ENCODE measurements at places on chromosomes 12 and 14. TPM values are rescaled to one million over a fixed set of nuclear protein-coding genes. Genes with fewer than 3 reads are reported as not detected.

The LBHD2 gene
- total RNA-seq: not detected

GRCh38 chr12:92462049-92462448, 240.7 kb upstream of the PLEKHG7 start:
- no peak overlapping the region for H3K4me3 ChIP-seq
- H3K27me3 ChIP-seq: no peaks in the 10 kb centered on the region
- H3K4me1 ChIP-seq: no peaks in the 10 kb centered on the region
- no peaks in the 10 kb centered on the region for H3K36me3 ChIP-seq
- DNase-seq: no peak
- H3K27ac ChIP-seq: no peak overlapping the region

GRCh38 chr14:67733616-67734015, 31.9 kb downstream of the RDH12 start:
- no peaks in the 10 kb centered on the region for H3K4me1 ChIP-seq
- no peak overlapping the region for H3K4me3 ChIP-seq
- no peaks in the 10 kb centered on the region for H3K27me3 ChIP-seq
- no peaks in the 10 kb centered on the region for H3K36me3 ChIP-seq
- DNase-seq: no peak

The DEPDC4 gene
- total RNA-seq: not detected

The AKAP6 gene
- 112 TPM for total RNA-seq

GRCh38 chr14:54798465-54799124, 104.0 kb downstream of the GCH1 start:
- no peak overlapping the region for H3K4me3 ChIP-seq
- H3K27ac ChIP-seq: no peak overlapping the region
- DNase-seq: no peak
- H3K4me1 ChIP-seq: no peaks in the 10 kb centered on the region
- no peaks in the 10 kb centered on the region for H3K27me3 ChIP-seq

The BCL7A gene
- 11.5 TPM for total RNA-seq

The ADIPOR2 gene
- 23.3 TPM for total RNA-seq

GRCh38 chr12:93223440-93224426, 154.0 kb upstream of the NUDT4 start:
- no peaks in the 10 kb centered on the region for H3K4me1 ChIP-seq
- H3K27ac ChIP-seq: no peak overlapping the region
- H3K27me3 ChIP-seq: no peaks in the 10 kb centered on the region
- H3K4me3 ChIP-seq: no peak overlapping the region
- DNase-seq: no peak

DNA sequence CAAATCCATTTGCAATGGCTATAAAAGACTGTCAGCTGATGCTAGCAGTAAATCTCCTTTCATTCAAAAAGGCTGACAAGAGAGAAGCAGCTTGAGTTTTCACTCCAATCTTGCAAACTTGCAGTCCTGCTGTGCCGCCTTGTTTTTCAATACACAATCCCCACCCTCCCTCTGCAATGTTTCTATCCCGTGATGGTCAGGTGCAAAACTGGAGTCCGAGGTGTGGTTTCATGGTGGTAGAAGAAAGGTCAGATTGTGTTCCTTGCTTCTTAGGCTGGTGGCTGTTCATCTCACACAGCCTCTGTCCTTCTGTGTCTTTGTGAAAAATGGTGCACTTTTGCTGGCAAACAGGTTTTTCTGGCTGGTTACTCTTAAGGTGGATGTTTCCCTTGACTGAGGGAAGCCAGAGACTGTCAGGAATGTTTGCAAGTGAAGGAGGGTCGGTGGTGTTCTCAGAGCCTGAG, 27.7 kb upstream of the TBX3 start:
- no peaks in the 10 kb centered on the region for H3K4me1 ChIP-seq
- no peak for DNase-seq
- no peak overlapping the region for H3K27ac ChIP-seq
- peaks cover 2% of the 10 kb centered on the region for H3K27me3 ChIP-seq
- H3K4me3 ChIP-seq: no peak overlapping the region

DNA sequence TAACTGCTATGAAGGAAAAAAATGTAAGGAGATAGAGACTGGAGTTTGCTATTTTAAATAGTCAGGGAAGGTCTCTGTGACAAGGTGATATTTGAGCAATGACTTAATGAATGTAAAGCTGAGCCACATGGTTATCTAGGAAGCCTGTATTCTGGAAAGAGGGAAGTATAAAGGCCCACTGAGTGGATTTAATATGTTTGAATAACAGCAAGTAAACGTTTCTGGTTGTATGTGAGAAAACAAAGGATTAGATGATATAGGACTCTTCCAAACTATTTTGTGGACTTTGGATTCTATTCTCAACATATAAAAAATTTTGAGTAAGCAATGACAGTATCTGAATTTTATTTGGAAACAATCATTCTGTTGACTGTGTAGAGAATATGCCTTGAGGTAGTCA, 5.2 kb downstream of the LRRIQ1 start:
- no peak overlapping the region for H3K4me3 ChIP-seq
- no peaks in the 10 kb centered on the region for H3K36me3 ChIP-seq
- H3K27me3 ChIP-seq: no peaks in the 10 kb centered on the region
- H3K27ac ChIP-seq: no peak overlapping the region

- DNase-seq: no peak
- H3K27ac ChIP-seq: no peak overlapping the region
- no peaks in the 10 kb centered on the region for H3K27me3 ChIP-seq
- H3K4me1 ChIP-seq: no peaks in the 10 kb centered on the region
- H3K36me3 ChIP-seq: peaks cover 13% of the 10 kb centered on the region
- H3K4me3 ChIP-seq: no peak overlapping the region
These were observed 1.3 kb upstream of the MYG1 start for GRCh38 chr12:53298164-53298563.

GRCh38 chr14:64195199-64195598, 99.0 kb downstream of the ESR2 start:
- H3K36me3 ChIP-seq: peaks cover 3% of the 10 kb centered on the region
- DNase-seq: no peak
- no peaks in the 10 kb centered on the region for H3K27me3 ChIP-seq

- no peaks in the 10 kb centered on the region for H3K27me3 ChIP-seq
- no peak overlapping the region for H3K27ac ChIP-seq
- no peak overlapping the region for H3K4me3 ChIP-seq
- no peaks in the 10 kb centered on the region for H3K4me1 ChIP-seq
These were observed 222.4 kb downstream of the GLT1D1 start for GRCh38 chr12:129075460-129076208.

DNA sequence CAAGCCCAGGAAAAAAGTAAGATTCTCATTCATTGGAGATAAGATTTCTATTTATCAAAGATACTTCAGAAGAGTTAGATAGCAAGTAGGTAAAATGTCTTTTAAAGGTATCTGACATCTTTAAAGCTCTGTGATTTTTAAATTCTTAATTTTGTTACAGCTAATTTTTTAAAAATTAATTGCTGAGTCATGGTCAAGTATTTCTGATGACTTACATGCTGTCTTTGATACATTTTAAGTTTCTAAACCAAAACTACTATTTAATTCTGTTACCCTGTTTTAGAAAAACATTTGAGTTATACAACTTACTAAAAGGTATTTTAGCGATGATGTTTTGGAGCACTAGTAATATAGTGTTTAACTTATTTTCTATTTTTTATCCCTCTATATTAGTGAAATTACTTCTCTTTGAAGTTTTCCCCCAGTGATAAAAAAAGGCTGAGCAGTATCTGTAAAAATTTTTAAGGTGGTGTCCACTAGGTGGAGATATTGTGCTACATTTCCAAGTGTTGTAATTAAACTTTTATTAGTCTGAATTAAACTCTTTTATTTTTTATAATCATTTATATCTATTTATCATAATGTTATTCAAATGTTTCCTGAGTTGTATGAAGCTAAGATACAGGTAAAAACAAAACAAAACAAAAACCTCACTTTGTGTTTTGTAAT, 11.5 kb downstream of the ALG10 start:
- H3K4me3 ChIP-seq: no peak overlapping the region
- no peak for DNase-seq
- no peaks in the 10 kb centered on the region for H3K27me3 ChIP-seq

DNA sequence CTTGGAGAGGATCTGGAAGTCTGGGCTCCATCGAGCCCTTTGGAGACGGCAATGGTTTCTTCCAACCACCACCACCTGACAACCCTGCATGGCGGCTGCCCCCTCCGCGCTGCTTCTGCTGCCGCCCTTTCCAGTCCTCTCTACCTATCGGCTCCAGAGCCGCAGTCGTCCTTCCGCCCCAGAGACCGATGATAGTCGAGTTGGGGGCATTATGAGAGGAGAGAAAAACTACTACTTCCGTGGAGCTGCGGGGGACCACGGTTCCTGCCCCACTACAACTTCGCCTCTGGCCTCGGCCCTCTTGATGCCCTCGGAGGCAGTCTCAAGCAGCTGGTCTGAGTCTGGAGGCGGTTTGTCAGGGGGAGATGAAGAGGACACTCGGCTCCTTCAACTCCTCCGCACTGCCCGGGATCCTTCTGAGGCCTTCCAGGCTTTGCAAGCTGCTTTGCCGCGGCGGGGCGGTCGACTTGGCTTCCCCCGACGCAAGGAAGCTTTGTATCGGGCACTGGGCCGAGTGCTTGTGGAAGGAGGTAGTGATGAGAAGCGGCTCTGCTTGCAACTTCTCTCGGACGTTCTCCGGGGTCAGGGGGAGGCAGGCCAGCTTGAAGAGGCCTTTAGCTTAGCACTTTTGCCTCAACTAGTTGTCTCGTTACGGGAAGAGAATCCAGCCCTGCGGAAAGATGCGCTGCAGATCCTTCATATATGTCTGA, 499 bp downstream of the TOGARAM1 start:
- H3K27ac ChIP-seq: peak overlapping the region; percentile 82
- DNase-seq: peak; percentile 68
- H3K36me3 ChIP-seq: no peaks in the 10 kb centered on the region
- H3K4me1 ChIP-seq: no peaks in the 10 kb centered on the region
- H3K4me3 ChIP-seq: peak overlapping the region; percentile 71
- no peaks in the 10 kb centered on the region for H3K27me3 ChIP-seq

The ATL1 gene
- 2.6 TPM for total RNA-seq

DNA sequence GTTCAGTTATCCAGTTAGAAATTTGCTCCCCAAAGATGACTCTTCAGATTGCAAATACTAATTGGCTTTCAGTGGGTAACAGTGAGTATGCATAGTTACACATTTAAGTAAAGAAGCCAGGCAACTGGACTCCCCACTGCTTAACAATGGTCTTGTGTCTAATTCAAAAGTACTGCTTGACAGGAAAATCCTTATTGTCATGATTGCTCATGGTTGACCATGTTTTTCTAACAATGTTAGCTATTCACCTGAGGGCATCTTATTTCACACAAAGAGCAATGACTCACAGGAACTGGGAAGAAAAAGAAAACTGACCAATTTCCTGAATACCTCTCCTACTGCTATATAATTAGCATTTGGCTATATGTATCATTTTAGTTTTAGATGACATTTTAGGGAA, 33.7 kb upstream of the ALG10B start:
- no peak overlapping the region for H3K4me3 ChIP-seq
- no peak overlapping the region for H3K27ac ChIP-seq
- H3K36me3 ChIP-seq: no peaks in the 10 kb centered on the region
- no peaks in the 10 kb centered on the region for H3K27me3 ChIP-seq
- H3K4me1 ChIP-seq: no peaks in the 10 kb centered on the region
- no peak for DNase-seq

GRCh38 chr12:105084251-105085250, at the start of gene ALDH1L2:
TSS of gene ALDH1L2 (minus strand) at chr12:105084458. CDS start at chr12:105084436, 22 bp downstream.
- peak; percentile 83 for DNase-seq
- H3K27me3 ChIP-seq: no peaks in the 10 kb centered on the region
- peak within 1 kb of the TSS; percentile 40 for H3K27ac ChIP-seq
- no peaks in the 10 kb centered on the region for H3K36me3 ChIP-seq

DNA sequence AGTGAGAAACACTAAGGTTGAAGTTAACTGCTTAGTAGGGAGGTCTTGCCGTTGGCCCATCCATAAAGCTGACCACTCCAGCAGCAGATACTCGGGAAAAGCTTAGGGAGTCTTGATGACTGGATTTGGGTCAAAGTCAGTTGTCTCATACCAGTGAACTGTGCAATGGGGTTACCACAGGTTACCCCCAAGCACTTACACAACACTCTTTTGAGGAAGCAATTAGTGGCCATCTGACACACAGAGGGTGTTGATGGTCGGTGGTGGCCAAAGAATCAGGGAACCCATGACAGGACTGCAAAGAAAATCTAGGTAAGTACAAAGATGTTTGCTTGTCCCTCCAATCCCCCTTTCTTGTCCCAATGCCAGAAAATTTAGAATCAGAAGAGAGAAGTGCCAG, 410.2 kb downstream of the APAF1 start:
- H3K27ac ChIP-seq: no peak overlapping the region
- H3K4me3 ChIP-seq: no peak overlapping the region
- no peaks in the 10 kb centered on the region for H3K27me3 ChIP-seq

- no peaks in the 10 kb centered on the region for H3K27me3 ChIP-seq
- H3K4me1 ChIP-seq: no peaks in the 10 kb centered on the region
- H3K4me3 ChIP-seq: no peak overlapping the region
- peak; percentile 85 for DNase-seq
These were observed 117.1 kb downstream of the SLC25A47 start for GRCh38 chr14:100440207-100440631.

DNA sequence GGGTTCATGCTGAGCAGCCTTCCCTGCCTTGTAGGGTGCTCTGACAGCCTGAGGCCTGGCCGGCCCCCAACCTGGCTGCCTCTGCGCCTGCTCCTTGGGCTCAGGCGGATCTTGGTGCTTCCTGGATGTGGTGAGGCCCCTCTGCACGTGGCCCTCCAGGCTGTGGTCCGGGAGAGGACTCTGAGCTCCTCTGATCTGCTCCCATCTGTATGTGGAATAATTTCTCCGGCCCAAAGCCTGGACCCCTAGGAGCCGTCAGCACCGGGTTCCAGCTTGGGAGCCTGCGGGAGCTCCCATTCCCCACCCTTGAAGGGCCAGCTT, 21.3 kb upstream of the EIF2B2 start:
- no peak for DNase-seq
- H3K27ac ChIP-seq: peak overlapping the region; percentile 35
- H3K4me1 ChIP-seq: no peaks in the 10 kb centered on the region
- H3K27me3 ChIP-seq: no peaks in the 10 kb centered on the region
- no peaks in the 10 kb centered on the region for H3K36me3 ChIP-seq
- no peak overlapping the region for H3K4me3 ChIP-seq

- H3K27ac ChIP-seq: no peak overlapping the region
- no peak overlapping the region for H3K4me3 ChIP-seq
- no peaks in the 10 kb centered on the region for H3K36me3 ChIP-seq
- no peaks in the 10 kb centered on the region for H3K4me1 ChIP-seq
- DNase-seq: no peak
- H3K27me3 ChIP-seq: no peaks in the 10 kb centered on the region
These were observed 1.6 kb upstream of the RPL10L start for GRCh38 chr14:46653031-46653755.

GRCh38 chr12:79331870-79332269, 358.9 kb downstream of the PAWR start:
- no peaks in the 10 kb centered on the region for H3K4me1 ChIP-seq
- no peaks in the 10 kb centered on the region for H3K27me3 ChIP-seq
- no peak for DNase-seq
- no peak overlapping the region for H3K27ac ChIP-seq

- peak; percentile 90 for DNase-seq
- H3K27ac ChIP-seq: peak within 1 kb of the TSS; percentile 98
- H3K4me3 ChIP-seq: peak within 1 kb of the TSS; percentile 99
- H3K27me3 ChIP-seq: no peaks in the 10 kb centered on the region
- H3K36me3 ChIP-seq: no peaks in the 10 kb centered on the region
- H3K4me1 ChIP-seq: peaks cover 83% of the 10 kb centered on the region
These were observed at the start of gene ITGA5 for GRCh38 chr12:54419088-54419887. TSS of gene ITGA5 (minus strand) at chr12:54419266. CDS start at chr12:54419198, 68 bp downstream.
